ENCODE measurements at places on chromosomes 11 and 22. TPM values are rescaled to one million over a fixed set of nuclear protein-coding genes. Genes with fewer than 3 reads are reported as not detected.

DNA sequence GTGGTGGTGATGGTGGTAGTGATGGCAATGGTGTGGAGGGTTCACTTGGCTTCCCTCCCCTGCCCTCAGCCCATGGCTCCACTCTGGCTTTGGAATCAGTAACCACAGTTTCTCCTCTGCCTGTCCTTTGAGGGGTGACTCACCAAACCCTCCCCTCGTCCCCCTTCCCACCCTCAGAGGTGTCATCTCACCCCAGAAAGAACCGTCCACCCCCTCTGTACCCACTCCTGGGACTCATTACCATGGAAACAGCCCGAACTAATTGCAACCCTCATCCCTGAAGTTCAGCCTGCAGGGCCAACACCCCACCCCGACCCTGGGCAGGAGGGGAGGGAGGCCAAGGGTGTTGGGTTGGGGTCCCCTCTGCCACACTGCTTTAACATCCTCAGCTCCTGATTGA, 26.6 kb downstream of the PHLDB1 start:
- no peak for DNase-seq

DNA sequence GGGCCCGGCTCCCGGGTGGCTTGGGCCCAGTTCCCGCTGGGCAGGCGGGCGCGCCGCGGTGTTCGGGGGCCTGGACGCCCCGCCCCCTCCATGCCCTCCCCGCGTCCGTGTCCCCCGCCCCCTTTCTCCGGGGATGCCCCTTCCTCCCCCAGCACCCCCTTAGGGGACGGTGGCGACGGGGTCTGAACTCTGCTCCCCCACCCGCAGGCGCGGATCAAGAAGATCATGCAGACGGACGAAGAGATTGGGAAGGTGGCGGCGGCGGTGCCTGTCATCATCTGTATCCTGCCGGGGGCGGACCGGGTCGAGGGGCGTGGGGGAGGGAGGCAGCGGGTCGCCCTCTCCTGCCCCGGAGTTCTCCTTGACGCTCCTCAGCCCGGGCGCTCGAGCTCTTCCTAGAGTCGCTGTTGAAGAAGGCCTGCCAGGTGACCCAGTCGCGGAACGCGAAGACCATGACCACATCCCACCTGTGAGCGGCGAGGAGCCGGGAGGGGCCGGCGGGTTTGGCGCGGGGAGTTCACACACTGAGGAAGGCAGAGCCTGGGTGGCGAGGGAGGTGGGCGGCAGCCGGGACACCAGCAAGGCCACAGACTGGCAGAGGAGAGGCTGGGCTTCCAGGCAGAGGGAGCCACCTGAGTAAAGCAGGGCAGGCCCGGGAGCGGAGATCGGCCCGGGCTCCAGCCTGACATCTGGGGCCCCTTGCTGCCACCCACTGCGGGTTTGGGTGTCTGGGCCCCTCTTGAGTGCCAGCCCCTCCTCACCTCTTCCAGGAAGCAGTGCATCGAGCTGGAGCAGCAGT, 546 bp downstream of the DRAP1 start:
- DNase-seq: no peak

- no peak for DNase-seq
Observed at GRCh38 chr11:19876750-19877149, 164.1 kb downstream of the NAV2 start.

SMIM35 gene
- not detected for total RNA-seq

DNA sequence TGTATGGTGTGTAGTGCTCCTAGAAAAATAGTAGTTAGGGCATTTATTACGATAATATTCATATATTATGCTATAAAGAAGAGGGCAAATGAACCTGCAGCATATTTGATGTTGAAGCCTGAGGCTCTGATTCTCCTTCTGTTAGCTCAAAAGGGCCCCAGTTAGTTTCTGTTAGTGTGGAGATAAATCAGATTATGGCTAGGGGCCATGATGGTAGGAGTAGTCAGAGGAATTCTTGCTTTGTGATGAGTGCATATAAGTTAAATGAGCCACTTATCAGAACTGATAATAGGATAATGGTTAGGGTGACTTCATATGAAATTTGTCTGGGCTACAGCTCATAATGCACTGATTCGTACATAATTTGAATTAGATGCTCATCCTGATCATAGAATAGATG, 298.4 kb downstream of the DYNC2H1 start:
- DNase-seq: no peak

GRCh38 chr22:32490279-32490678, 15.7 kb downstream of the FBXO7 start:
- DNase-seq: no peak

RFPL3 gene
- not detected for total RNA-seq

GRCh38 chr11:68870470-68870869, 28.8 kb upstream of the CPT1A start:
- no peak for DNase-seq

TTC28 gene
- 10.2 TPM for total RNA-seq

DNA sequence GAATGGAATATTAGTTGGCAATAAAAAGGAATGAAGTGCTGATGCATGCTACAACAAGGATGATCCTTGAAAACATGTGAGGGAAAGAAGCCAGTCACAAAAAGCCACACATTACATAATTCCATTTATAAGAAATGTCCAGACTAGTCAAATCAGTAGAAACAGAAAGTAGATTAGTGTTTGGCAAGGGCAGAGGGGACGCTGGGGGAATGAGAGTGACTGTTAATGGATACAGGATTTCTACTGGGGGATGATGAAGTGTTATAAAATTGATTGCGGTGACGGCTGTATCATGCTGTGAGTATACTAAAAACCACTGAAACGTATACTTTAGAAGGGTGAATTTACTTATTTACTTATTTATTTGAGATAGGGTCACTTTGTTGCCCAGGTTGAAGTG, 57.9 kb downstream of the C11orf58 start:
- no peak for DNase-seq

- no peak for DNase-seq
Observed at GRCh38 chr22:42972649-42973535, 42.1 kb downstream of the PACSIN2 start.

GAL gene
- total RNA-seq: 6.1 TPM

GRCh38 chr11:60748225-60748624, 8.4 kb upstream of the MS4A15 start:
- no peak for DNase-seq

DNA sequence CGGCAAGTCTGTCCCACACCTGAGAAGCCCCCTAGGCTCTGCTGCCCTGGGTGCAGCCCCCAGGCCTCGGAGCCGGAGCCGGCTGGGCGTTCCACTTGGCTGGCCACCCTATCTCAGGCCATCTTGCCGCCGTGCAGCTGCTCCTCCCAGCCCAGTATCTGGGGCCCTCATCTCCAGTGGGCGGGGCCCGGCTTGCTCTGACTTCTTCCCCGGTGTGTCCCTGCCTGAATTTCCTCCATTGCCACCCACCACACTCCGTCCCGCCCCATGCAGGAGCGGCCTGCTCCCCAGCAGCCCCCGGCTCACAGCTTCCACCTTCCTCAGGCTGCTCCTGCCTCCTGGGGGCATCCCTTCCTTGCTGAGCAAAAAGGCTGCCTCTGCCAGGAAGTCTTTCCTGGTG, 46.6 kb downstream of the WNT7B start:
- DNase-seq: no peak

GRCh38 chr11:70265341-70265740, 5.1 kb upstream of the PPFIA1 start:
- DNase-seq: no peak

GRCh38 chr11:2368851-2369180, 8.3 kb upstream of the CD81 start:
- DNase-seq: no peak

TTC9C gene
- total RNA-seq: 39.4 TPM

DNA sequence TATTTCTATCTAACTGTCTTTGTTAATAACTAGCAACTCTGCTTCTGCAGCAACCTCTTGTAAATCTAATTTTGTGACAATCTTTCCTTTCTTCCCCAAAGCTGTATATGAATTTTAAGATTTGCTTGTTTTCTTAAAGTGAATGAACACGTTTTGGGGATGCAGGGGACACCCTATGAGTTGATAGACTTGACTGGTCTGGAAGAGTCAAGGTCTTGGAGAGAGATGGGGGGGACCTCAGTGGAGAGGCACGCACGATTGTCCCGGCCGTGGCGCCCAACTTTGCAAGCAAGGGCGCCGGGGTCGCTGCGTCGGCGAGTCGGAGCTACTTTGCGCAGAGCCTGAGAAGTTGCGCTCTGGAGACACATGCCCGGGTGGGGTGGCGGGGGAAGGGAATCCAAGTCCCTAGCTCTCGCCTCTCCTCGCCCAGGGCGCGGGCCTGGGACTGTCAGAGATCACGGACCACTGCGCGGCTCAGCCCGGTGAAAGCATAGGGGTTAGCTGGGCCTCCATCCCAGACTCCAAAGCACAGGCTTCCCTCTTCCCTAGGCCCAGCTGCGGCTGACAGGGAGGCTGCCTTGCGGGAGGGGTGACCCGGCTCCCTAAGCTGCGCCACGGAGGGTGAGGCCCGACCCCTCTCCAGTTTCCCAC, 854 bp downstream of the ABCC8 start:
- no peak for DNase-seq

DNA sequence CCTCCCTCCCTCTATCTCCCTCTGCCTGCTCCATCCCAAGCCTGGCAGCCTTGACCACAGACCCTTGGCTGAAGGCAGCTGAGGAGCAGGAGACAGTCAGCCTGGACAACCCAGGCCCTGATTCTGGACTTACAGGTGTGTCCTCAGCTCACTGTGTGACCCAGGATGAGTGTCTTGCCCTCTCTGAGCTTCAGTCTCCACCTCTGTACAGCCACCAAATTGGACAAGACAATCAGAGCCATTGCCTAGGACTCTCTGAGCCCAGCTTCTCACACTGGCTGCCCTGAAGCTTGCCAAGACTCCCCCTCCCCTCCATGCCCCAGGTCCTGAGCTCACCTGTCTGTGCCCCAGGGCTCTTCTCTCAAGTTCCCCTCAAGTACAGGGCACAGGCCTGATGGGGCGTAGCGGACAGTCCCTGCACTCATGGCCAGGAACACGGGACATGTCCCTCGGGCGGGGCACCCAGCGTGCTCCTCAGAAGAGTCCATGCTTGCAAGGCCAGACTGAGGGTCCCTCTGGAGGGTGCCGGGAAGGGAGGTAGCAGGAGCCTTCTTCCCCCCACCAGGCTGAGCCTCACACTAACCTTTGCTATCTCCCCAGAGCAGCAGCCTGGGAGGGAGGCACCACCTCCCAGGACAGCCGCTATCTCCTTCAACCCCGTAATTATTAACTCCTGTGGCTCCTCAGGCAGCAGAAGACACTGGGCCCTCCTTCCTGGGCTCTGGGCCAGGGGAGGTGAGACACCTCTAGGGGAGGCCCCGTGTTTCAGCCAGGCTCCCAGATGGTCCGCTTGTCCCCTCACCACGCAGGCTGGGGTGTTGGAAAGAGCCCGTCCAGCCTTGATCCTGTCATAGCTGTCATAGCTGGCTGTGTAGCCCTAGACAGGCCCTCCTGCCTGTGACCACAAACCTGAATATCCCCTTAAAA, 2.6 kb upstream of the RAB3IL1 start:
- DNase-seq: peak; percentile 25

GRCh38 chr11:62393061-62393611, 25.7 kb upstream of the SCGB1A1 start:
- no peak for DNase-seq

DNA sequence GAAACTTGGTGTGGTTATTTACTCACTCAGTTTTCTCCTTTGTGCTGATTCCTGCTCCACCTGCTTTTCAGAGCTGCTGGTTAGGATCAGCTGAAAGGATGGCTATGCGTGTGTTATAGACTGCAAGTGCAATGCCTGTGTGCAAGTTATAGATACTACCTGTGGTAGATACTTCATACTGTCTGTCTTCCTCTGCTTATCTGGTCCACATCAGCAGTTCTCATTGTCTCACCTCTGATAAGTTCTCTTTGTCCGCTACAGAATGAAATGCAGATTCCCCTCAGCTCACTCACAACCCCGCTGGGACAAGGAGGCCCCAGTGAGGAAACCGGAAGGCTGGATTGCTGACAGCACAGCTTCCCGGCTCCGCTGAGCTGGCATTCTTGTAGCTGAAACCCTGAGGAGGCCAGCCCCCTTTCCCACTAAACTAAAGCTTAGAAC, 37.5 kb upstream of the LYVE1 start:
- no peak for DNase-seq

DNA sequence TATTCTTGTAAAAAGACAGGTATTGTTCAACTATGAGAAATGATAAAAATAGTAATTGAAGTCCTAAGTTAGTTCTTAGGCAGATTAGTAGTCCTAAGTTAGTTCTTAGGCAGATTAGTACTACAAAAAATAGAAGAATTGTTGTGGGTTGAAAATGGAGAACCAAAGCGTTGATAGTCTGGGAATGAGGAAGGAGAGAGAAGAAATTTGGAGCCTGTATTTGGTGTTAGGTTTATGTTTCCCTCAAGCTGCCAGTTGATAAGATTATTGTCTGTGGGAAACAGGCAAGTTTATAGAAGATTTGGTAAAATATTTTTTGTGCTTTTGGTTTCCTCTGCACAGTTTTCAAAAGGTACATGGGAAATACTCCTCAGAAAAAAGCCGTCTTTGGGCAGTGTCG, 3.6 kb downstream of the BCO2 start:
- DNase-seq: no peak

DNA sequence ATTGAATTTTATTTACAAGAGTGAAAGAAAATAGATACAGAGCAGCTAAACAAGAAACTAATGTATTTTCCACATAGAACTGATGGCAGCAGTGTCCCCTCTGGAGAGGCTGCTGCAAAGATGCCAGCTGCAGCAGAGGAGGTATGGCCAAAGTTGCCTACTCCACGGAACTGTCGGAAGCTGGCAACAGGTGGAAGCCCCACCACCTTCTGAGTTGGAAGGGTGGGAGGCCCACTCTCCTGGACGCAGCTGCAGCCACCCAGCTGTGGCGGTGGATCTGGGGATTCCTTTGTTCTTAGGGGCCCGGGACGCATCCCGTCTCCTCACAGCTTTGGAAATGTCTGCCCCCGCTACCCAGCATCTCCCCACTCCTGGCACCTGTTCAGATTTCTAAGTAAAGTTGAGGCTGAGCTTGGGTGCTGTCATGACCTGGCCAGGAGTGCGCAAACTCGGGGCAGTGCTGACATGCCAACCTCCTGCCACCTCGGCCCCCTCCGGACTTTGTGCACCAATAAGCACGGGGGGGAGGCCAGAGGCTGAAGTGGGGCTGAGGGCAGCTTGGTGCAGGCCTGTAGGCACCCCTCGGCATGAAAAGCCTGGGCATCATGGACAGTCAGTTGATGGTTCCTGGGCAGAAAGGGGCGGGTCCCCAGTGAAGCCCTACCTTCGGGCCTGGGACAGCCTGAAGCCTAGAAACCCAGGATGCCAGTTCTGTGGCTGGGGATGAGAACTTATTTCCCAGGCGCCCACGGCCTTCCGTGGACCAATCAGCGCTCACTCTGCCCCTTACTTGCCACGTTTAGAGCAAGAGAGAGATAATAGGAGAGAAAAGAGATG, 1071.4 kb downstream of the JRKL start:
- DNase-seq: no peak

CTSF gene
- 109 TPM for total RNA-seq

TRIM6 gene
- 1.0 TPM for total RNA-seq

DNA sequence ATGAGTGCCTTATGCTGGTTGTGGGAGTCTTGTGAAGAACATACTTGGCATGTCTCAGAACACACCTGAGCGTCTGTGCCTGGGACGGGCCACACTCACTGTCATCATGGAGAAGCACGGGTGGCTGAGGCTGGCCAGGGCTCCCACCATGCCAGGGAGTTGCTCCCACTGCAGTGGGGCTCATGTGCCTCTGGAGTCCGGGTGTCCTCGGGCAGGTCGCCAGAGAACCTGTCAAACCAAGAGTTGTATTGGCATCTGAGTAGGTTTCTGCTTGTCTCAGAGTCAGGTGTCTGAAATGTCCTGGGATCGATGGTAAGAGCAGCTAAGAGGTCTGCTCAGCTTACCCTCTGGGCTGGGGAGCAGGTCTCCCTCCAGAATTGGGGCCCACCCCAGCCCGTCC, 92.1 kb downstream of the BCR start:
- no peak for DNase-seq

Measured in lower leg skin (tissue), 4 donors.